ENCODE measurements at places on chromosomes 7 and 10. TPM values are rescaled to one million over a fixed set of nuclear protein-coding genes. Genes with fewer than 3 reads are reported as not detected.

DNA sequence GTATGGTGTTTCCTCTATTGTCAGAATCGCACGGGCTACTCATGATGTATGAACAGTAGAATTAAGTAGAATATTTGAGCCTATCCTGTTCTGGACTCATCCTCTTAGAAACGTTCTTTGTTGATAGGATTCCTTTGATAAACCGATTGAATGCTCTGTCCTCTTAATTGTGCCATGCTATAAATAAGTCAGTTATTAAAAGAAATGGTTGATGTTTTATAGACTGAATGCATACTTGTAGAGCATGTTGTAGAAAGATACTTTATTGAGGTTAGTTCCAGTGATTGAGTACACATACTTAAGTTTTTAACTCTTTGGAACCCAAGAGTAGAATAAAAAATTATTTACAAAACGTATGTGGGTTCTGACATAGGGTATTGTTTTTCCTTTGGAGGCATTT, 54.9 kb upstream of the HBP1 start:
- no peak for DNase-seq

DNA sequence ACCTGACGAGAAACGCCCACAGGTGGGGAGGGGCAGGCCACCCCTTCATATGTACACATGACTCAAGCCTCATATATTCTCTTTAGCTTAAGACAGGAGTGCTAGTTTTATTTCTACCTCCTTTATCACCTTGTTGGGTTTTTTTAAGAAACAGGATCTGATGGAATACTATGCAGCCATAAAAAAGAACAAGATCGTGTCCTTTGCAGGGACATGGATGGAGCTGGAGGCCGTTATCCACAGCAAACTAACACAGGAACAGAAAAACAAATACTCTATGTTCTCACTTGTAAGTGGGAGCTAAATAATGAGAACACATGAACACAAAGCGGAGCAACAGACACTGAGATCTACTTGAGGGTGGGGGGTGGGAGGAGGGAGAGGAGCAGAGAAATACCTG, 11.2 kb upstream of the HUS1 start:
- DNase-seq, result no peak

DNA sequence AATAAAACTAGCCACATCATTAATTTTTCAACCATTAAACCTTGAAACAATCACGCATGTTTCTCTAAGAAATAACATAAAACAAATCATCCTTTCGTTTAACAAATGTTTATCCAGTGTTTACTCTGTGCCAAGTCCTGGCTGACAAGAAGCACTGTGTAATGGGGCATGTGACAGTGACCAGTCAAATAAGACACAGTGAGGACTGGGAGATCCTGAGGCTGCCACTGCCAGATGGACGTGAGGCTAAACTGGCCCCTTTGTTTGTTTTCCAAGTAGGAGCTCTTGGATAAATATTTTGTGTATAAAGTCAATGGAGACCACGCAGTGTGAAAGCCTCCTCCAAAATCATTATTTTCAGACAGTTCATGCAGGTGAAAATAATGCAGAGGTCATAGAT, 626.2 kb downstream of the SUGCT start:
- DNase-seq, result no peak

DNA sequence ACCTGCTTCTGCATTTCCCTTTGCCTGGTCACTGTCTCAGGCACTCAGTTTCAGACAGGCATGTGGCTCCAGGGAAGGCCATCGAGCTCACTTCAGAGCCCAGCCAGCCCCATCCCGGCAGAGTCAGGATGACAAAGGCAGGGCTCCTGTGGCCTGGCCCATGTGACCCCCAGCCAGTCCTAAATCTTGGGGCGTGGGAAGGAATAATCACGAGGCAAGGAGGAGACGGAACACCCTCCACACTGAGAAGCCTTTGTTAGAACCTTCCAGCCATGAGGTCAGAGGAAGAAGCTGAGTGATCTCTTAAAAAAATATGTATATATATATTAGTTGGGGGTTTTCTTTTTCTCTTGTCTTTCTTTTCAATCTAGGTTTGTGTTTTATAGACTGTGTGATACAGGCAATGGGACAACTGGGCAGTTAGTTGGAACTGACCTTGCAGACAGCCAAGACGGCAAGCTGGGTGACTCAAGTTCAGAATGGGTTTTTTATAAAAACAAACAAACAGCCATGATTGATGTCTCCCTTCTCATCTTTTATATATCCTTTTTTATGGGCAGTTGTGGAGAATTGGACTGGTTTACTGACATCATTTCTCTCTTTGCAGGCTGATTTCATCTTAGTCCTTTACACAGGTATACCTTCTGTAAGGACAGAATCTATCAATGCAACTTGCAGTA, 60.8 kb downstream of the CHN2 start:
- DNase-seq, result no peak

DNA sequence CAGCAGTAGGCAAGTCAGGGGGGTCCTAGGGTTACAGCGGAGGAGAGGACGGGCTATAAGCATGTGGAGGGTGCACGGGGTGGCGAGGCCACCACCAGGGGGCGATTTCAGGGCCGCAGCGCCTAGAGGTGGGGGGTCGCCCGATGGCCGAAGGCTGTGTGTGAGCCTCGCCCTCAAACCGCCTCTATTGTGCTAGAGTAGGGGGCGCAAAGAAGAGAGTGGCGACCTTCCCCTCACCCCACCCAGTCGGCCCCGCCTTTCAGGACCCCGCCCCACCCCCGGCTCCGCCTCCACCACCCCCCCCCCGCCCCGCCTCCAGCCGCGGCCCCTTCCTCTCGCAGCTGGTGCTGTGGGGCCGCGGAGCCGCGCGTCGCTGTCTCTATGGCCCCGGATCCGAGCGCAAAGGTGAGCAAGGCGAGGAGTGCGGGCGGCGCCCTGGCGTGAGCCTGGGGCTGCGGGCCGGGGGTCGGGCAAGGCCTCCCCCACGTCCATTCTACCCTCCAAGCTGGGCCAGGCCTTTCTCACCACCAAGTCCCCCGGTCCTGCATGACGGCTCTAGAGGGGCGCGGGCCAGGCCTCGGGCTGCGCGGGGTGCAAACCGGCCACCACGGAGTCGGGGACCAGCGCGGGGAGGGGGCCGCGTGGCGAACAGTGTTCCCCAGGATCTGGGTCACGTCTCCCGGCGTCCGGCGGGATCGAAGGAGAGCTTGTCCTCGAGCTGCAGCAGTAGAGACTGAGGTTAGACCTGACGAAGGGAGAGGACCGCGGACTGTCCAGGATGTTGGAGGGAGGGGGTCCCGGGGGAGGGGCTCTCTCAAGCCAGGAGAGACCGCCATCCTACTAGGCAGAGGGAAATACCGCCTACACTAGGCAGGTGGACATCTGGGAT, at the start of gene SEMA4G:
TSS of gene SEMA4G (plus strand) at position 318 of the 889 bp plus-strand sequence. CDS start 3,409 bp downstream, outside the sequence.
- peak; percentile 98 for DNase-seq

- no peak for DNase-seq
Measured at GRCh38 chr7:77367976-77368375, 48.2 kb downstream of the GSAP start.

DNA sequence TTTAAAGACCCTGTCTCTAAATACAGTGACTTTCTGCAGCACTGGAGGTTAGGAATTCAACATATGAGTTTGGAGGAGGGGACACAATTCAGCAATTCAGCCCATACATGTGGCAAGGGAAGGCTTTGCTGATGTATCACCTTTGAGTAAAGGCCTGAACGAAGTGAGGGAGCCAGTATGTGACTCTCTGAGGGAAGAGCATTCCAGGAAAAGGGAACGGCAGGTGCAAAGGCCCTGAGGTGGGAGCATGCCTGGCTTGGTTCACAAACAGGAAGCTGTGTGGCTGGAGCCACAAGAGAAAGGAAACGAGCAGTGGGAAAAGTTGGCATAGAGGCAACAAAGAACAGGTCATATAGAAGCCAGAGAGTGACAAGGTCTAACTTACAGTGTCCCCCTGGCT, 72.9 kb downstream of the MTPN start:
- no peak for DNase-seq

CPA5 gene
- total RNA-seq, result not detected

GRCh38 chr7:116527521-116527920, 2.7 kb downstream of the CAV1 start:
- no peak for DNase-seq

Data from H7 (cell line).